ENCODE measurements at places on chromosomes 5 and 9.

- DNase-seq, result no peak
Observed at GRCh38 chr5:132220491-132220890, 7.2 kb downstream of the P4HA2 start.

DNA sequence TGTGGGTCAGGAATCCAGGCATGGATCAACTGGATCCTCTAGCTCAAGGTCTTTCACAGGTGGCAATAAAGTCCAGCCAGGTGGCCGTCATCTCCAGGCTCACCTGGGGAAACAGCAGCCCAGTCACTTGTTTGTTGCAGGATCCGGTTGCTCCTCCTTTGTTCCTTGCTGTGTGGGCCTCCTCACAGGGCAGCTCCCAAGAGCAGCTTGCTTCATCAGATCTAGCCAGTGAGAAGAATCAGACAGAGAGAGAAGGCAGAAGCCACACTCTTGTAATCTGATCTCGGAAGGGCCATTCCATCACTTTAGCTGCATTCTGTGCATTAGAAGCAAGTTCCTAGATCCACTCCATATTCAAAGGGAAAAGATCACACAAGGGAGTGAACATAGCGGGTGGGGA is 3.2 kb upstream of the HSD17B3 start:
- DNase-seq, result no peak

DNA sequence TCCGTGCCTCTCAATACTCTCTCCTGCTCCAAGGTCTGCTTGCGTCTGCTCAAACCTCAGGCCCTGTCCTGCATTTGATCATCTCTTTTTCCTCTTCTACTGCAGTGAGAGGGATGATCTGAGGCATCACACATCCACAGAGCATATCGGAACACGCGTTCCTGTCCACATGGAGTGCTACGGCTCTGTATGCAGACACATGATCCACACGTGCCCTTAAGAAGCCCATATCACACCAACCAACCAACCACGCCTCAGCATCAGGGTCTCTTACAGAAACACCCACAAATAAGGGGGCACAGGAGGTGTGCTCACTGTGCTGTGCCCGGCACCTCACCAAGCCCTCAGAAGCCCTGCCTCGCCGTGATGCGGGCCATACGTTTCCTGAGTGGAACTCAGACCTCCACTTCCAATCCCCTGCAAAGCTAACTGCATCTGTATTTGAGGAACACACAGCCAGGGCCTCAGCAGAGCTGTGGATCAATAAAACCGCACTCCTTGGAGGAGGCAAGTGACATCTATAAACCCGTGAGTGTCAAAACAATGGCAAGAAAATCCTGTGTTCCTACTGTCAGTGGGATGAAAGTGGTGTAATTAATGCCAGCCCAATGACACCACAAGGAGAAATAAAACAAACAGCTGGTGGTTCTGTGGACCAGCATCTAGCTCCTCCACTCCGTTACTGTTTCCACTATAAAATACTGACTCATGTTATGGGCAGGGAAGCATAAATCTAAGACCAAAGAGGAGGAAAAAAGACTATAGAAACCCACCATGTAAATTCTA is 40.4 kb downstream of the AK8 start:
- DNase-seq, result no peak

GRCh38 chr5:39194466-39195136 is 24.8 kb downstream of the FYB1 start:
- no peak for DNase-seq

- DNase-seq, result peak; percentile 18
Observed at GRCh38 chr9:2622461-2623287, 1.1 kb downstream of the VLDLR start.

DNA sequence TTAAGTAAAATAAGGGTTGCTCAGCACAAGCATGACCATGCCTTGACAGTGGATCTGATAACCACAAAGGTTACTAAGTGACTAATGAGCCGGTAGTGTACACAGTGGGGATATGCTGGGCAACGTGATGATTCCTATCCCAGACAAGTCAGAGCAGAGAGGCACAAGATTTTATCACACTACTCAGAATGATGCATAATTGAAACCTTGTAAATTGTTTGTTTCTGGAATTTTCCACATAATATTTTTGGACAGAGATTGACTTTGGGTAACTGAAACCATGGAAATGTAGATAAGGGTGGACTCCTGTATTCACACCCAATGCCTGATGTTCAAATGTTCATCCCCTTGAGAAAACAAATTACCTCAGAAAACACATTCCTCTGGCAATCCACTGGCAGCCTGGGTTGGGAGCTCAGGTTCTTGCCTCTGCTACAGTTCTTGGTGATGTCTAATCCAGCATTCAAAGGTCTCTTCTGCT is 16.2 kb upstream of the ERAP1 start:
- DNase-seq, result no peak

DNA sequence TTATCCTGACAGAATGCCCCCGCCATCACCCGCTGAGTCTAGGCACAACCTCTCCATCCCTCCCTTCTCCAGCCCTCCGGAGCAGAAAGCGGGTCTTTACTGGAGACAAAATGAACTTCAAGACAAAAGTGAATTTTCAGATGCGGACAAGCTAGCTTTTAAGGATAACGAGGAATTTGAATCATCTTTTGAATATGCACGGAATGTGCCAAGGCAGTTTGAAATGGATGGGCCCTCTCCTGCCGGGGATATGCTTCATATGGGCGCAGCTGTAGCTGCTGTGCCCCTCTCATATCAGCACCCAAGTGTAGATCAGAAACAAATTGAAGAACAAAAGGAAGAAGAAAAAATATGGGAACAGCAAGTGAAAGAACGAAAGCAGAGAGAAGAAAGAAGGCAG is 37.5 kb downstream of the CPLANE1 start:
- DNase-seq, result no peak

- no peak for DNase-seq
Observed at GRCh38 chr5:32042551-32042961, 131.6 kb downstream of the GOLPH3 start.

GRCh38 chr9:91845879-91846278 is 104.1 kb downstream of the ROR2 start:
- DNase-seq, result no peak
